NCI-H526 (cell line): ENCODE measurements at places on chromosomes 11 and 22.

DNA sequence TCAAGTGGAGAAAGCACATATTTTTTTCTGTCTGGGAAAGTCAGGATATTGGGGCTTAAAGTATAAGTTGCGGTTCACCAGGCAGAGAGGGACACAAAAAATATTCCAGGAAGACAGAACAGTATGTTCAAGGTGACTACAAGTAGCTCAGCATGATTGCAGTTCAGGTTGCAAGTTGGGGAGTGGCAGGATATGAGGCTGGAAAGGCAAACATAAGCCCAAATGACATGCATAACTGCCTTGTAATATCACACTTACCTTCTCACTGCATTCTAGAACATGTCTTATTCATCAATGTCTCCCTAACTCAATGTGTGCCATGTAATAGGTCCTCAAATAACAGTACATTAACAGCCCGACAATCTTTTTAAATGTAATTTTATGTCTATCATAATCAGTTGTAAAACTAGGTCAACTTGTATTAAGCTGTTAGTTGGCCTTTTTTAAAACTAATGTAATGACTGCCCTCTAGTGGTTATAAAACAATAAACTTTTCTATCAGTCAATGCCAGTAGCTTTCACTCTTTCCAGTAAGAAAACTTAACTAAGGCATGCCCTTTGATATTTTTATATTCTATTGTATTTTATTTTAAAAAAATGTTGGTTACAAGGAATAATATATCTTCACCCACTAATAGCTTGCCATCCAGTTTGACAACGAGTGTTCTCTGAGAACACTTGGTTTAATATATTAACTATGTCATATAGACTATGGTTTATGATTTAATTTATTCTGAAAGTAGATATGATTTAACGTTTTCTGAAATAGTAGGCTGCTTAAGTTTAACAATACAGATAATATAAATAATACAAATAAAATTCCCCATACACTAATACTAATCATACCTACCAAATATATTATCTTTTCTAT lies 39.4 kb upstream of the CFAP300 start:
- DNase-seq: peak; percentile 89

- no peak for DNase-seq
Observed at GRCh38 chr22:37751449-37752188, 54.8 kb downstream of the TRIOBP start.

DNA sequence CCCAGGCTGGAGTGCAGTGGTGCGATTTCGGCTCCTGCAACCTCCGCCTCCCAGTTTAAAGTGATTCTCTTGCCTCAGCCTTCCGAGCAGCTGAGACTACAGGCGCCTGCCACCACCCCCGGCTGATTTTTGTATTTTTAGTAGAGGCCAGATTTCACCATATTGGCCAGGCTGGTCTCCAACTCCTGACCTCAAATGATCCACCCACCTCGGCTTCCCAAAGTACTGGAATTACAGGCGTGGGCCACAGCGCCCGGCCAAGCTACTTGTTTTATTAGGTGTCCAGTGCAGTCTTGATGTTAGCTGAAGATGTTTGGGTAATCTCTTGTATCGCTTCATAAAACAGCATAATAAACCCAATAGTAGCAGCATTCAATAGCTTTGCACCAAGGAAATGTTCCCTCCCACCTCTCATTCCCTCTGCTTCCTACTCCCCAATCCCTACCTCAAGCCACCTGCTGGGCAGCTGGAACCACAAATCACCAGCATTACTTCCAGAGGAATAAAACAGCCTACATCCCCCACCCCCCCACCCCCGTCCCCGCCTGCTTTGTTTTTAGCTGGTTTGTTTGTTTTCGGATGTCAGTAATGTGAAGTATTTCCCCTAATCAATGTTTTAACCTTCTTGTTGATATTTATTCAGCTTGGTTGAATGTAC lies 11.0 kb upstream of the GRIK4 start:
- DNase-seq: peak; percentile 63

DNA sequence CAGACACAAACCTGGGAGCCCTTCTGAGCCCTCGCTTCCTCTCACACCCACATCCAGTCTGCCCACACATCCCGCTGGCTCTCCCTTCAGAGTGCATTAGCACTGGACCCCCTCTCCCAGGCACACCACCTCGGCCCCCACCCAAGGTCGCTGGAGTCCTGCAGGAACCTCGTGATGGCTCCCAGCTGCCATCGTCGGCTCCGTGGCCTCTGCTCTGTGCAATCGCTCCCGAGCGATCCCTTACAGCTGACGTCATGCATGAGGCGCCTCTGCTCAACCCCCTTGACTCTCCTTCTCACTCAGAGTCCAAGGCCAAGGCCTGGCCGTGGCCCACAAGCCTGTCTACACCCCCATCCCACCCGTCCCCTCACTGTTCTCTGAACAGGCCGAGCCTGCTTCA lies 183.9 kb downstream of the EFCAB6 start:
- DNase-seq: no peak

DNA sequence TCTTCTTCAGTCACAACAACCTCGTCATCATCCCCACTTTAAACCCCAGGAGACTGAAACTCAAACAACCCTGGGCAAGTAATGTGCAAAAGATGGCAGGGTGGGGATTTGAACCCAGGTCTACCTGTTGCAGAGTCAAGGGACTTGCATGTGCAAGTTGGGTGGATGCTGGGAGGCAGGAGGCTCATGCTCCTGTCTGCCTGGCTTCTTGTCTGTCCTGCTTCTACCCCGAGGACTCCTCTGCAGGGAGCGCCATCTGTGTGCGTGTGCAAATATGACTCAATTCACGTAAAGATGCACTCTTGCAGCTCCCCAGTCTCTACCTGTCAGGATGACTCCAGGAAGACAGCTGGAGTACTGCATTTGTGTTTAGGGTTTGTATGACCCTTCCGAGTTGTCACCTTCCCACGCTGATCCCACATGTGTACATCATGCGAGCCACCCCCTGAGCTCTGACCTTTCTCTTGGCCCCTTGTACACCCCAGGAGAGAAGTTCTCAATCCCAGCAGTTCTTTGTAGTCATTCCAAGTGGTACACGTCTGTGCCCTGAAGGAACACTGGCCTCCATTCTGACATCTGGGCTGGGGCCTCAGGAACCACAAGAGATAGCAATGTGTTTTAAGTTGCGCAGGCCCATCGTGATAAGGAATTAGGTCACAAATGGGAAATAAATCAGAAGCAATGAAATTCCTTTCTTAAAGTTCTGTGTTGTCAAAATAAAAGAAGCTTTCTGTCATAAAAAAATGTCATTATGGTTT lies 95.7 kb downstream of the CWC15 start:
- no peak for DNase-seq

GRCh38 chr11:1772270-1773130 lies 8.8 kb upstream of the CTSD start:
- no peak for DNase-seq

GRCh38 chr22:50015451-50016307 lies 3.1 kb upstream of the IL17REL start:
- DNase-seq: no peak

DNA sequence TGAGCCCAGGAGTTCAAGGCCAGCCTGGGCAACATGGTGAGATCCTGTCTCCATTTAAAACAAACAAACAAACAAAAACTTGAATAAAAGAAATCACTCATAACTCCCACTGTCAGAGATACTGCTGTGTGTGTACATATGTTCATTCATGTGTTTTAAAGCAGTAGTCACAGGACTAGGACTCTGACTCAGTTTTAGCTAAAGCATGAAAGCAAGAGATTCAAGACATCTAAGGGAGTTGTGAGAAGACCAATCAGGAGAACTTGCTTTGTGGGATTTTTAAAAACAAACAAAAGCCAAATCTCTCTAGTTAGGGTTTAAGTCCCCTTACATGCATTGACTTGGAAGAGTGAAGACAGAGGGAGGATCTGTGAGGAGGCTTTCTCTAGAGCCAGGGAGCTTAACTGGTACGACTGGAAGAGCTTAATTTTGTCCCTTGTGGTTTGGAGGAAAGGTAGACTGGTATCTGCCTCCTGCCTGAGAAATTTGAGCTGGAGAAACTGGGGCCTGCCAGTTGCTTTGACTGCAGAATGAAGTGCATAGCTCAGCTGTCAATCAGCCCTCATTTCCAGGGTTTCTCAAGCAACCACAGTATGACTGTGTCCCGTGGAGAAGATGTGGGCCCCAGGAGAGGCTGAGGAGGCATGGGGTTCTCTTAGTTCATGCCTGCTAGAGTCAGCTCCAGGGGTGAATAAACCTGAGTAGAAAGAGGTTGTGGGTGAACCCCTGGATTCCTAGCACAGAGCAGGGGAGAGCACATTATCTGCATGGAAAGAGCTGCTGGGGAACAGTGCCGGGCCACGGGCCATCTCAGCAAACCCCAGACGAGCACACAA lies 30.6 kb downstream of the EXPH5 start:
- DNase-seq: no peak

DNA sequence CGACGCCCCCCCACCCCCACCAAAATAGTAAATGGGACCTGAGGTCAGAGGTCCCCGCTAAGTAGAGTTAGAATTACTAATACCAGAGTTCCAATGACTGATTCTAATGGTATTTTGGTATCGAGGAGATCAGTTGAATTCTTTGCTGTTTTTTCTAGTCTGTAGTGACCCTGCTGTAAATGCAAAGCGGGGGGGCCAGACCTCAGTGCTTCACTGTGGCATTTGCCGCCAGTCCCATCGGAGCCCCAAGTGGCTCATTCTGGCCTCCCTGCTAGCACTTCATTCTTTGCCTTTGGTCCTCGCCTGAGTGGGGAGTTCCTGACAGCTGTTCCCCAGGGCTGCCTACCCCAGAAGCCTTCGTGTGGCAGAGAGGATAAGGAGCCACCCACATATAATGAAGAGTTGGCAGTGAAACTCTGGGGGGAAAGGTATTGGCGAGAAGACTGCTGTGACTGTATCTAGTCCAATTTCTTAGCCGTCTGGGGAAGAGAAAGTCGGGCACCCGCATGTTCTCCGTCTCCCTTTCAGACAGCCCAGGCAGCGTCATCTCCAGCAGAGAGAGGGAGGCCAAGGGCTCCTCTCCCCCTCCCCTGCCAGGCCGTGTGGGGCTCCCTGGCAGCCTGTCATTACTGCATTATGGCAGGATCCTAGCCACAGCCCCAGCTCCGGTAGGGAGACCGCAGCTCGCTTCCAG lies 19.4 kb upstream of the CABP7 start:
- DNase-seq: no peak

GRCh38 chr11:8384199-8384821 lies 120.6 kb upstream of the LMO1 start:
- DNase-seq: no peak
